ENCODE measurements at places on chromosomes 4 and X. TPM values are rescaled to one million over a fixed set of nuclear protein-coding genes. Genes with fewer than 3 reads are reported as not detected.

DNA sequence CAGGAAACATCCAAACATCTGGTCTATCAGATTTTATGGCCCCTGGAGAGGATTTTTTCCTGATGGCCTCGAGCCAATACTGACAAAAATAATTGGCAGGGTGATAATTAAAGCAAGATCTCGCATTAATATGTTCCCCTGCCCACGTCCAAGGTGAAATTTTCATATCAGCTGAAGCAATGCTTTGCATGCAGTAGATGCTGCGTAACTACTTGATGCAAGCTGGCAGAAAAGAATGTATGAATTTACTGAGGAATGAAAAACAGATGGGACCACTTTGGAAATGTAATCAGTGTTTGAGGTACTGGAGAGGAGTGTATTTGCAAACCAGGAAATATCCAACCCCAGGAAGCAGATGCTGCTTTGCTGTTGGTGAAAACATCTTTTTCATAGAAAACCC lies 36.8 kb upstream of the REST start:
- no peak for DNase-seq
- no peaks in the 10 kb centered on the region for H3K27me3 ChIP-seq
- peak overlapping the region; percentile 89 for H3K27ac ChIP-seq
- H3K4me3 ChIP-seq = no peak overlapping the region
- H3K36me3 ChIP-seq = no peaks in the 10 kb centered on the region
- peaks cover 17% of the 10 kb centered on the region for H3K4me1 ChIP-seq

GRCh38 chr4:79413032-79413885 lies 5.2 kb upstream of the GK2 start:
- no peak overlapping the region for H3K27ac ChIP-seq
- no peak for DNase-seq
- no peaks in the 10 kb centered on the region for H3K4me1 ChIP-seq
- no peak overlapping the region for H3K4me3 ChIP-seq
- no peaks in the 10 kb centered on the region for H3K36me3 ChIP-seq
- no peaks in the 10 kb centered on the region for H3K27me3 ChIP-seq

DNA sequence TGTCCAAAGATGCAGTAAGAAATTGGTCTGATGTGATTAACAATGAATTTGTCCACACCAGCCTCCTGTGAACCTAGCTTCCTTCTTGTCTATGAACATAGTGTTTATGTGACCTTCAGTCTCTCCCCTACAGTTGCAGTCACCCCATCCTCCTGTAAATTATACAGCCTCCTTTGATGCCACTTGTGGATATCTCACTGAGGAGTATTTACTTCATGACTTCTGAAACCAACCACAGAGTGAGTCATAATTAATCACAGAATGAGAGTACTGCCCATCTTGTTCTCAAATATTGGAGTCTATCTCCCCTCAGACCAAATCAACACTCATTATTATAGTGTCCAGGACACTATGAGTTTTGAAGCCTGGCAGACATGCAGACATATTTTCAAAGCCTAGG lies 27.3 kb upstream of the XAGE2 start:
- no peak for DNase-seq
- peaks cover 2% of the 10 kb centered on the region for H3K27me3 ChIP-seq
- H3K4me1 ChIP-seq = no peaks in the 10 kb centered on the region
- no peaks in the 10 kb centered on the region for H3K36me3 ChIP-seq

- H3K27me3 ChIP-seq = peaks cover 21% of the 10 kb centered on the region
- no peaks in the 10 kb centered on the region for H3K36me3 ChIP-seq
Measured at GRCh38 chrX:69496183-69496582, 7.9 kb upstream of the NALF2 start.

- no peaks in the 10 kb centered on the region for H3K27me3 ChIP-seq
- no peak for DNase-seq
- no peak overlapping the region for H3K4me3 ChIP-seq
- H3K4me1 ChIP-seq = peaks cover 13% of the 10 kb centered on the region
- H3K36me3 ChIP-seq = no peaks in the 10 kb centered on the region
Measured at GRCh38 chrX:50871922-50872453, 38.5 kb upstream of the BMP15 start.

DNA sequence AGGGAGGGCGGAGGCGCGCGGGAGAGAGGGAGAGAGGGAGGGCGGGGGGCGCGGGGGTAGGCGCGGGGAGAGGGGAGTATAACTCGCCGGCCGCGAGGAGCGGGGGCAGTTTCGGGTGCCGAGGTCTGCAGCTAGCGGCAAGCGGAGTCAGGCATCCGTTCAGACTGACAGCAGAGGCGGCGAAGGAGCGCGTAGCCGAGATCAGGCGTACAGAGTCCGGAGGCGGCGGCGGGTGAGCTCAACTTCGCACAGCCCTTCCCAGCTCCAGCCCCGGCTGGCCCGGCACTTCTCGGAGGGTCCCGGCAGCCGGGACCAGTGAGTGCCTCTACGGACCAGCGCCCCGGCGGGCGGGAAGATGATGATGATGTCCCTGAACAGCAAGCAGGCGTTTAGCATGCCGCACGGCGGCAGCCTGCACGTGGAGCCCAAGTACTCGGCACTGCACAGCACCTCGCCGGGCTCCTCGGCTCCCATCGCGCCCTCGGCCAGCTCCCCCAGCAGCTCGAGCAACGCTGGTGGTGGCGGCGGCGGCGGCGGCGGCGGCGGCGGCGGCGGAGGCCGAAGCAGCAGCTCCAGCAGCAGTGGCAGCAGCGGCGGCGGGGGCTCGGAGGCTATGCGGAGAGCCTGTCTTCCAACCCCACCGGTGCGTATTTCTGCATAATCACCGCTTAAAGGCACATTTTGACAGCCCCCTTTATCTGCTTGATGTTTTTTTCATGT lies at the start of gene POU4F2:
POU4F2 (plus strand) TSS at position 108 of the 720 bp plus-strand sequence; CDS start at position 356, 248 bp downstream.
- H3K4me1 ChIP-seq = peaks cover 23% of the 10 kb centered on the region
- peak; percentile 44 for DNase-seq
- no peak within 1 kb of the TSS for H3K27ac ChIP-seq
- peak within 1 kb of the TSS; percentile 55 for H3K4me3 ChIP-seq
- peaks cover 99% of the 10 kb centered on the region for H3K27me3 ChIP-seq

DNA sequence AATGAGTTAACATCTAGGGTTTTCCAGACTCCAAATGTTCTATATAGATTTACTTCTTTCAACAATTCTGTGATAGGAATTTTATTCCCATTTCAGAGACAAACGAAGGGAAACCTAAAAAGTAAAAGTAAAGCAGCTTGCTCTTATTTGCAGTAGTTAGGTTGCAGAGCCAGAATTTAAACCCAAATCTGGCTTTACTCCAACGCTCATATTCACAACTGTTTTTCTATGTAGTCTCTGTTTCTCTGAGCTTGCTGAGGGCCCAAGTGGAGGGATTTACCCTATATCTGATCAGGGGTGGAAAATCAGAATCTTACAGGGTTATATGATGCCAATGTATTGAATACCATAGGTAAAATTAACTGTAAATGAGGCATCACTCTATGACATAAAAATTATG lies 599.1 kb upstream of the GRIA3 start:
- H3K36me3 ChIP-seq = no peaks in the 10 kb centered on the region
- no peak for DNase-seq
- no peak overlapping the region for H3K27ac ChIP-seq
- H3K4me1 ChIP-seq = no peaks in the 10 kb centered on the region
- no peak overlapping the region for H3K4me3 ChIP-seq

DNA sequence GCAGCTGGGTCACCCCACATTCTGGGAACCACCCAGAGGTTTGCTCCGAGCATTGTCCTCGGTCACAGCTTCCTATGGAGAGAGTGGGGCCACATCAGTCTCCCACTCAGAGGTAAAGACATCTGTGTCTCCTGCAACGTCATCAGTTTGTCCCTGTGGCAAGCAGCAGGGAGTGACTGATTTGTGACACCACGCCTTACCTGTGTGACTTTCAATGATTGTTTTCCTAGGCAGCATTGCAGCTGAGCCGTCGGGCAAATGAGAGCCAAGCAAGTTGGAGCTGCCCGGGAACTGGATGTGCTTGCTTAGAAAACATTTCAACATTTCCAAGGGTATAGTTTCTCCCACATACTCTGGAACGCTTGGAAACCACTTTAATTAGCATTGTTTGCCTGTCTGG lies 29.7 kb upstream of the HELT start:
- no peak for DNase-seq
- H3K27ac ChIP-seq = no peak overlapping the region
- peaks cover 2% of the 10 kb centered on the region for H3K27me3 ChIP-seq
- no peak overlapping the region for H3K4me3 ChIP-seq
- H3K4me1 ChIP-seq = peaks cover 2% of the 10 kb centered on the region

DNA sequence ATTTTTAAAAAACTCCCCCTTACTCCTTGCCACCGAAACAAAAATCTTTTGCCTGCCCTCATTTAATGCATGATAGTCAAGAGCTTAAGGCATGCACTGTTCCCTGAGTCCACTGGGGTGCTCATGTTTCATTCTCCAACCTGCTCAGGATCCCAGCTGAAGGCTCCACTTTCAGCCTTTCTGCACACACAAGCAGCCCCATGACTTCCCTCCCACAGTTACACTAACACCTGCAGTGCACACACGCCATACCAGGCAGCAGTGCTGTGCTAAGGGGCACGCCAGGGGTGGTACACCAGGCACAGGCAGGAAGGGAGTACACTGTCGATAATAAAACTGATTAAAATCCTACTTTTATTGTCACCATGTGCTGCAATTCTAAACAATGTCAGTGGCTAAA lies 385.2 kb downstream of the BMPR1B start:
- no peak overlapping the region for H3K4me3 ChIP-seq
- H3K4me1 ChIP-seq = peaks cover 6% of the 10 kb centered on the region
- no peak for DNase-seq
- H3K36me3 ChIP-seq = peaks cover 15% of the 10 kb centered on the region
- no peaks in the 10 kb centered on the region for H3K27me3 ChIP-seq

DNA sequence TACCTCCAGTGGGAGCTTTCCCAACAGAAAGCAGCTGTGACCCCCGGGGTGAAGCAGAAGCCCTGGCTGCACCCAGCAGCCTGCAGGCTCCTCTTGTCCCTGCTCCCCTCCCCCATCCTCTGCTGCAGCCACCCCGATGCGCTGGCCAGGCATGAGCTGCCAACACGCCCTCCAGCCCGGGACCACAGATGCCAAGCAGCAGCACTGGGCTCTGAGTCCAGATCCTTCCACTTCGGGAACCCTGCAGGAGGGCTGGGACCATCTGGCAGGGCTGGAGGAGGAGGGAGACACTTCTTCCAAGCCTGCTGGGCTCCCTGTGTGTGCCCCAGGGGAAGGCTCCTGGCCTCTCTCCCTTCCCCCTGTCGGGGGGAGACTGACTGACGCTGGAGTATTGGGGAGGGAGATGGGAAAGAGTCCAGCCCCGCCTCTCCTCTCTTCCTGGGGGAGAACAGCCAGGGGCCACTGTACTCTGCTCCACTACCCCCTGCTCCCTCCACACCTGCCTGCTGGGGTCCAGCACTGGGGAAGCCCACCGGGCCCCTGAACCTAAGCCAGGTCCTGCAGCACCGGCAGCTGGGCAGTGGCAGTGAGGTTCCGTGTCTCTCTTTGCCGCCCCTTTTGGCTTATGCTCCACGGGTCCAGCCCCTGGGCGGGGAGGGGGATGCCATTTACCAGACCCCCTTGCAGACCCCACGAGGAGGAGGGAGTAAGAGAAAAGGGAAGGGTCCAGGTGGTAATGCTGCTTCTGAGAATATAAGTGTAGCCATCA lies 55.7 kb downstream of the PPP2R2C start:
- peaks cover 11% of the 10 kb centered on the region for H3K4me1 ChIP-seq
- no peak overlapping the region for H3K27ac ChIP-seq
- no peak for DNase-seq
- peaks cover 11% of the 10 kb centered on the region for H3K27me3 ChIP-seq
- H3K36me3 ChIP-seq = no peaks in the 10 kb centered on the region

DNA sequence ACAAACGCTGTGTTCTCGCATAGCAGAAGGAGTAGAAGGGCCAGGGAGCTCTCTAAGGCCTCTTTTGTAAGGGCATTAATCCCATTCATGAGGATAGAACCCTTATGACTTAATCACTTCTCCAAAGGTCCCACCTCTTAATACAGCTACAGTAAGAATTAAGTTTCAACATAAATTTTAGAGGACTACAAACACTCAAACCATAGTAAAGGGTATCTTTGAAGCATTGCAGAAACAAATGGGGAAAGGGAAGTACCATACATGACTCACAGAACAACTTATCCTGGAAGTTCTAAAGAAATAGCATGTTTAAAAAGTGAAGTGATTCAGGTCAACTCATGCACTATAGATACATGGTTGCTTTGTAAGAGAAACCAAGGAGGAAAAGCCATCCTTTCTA lies 680.8 kb downstream of the RPA4 start:
- no peak overlapping the region for H3K4me3 ChIP-seq
- no peak for DNase-seq
- no peak overlapping the region for H3K27ac ChIP-seq
- peaks cover 17% of the 10 kb centered on the region for H3K4me1 ChIP-seq
- no peaks in the 10 kb centered on the region for H3K36me3 ChIP-seq

GRCh38 chr4:139562067-139562684 lies 6.2 kb upstream of the SETD7 start:
- H3K4me1 ChIP-seq = peaks cover 27% of the 10 kb centered on the region
- no peak overlapping the region for H3K4me3 ChIP-seq
- DNase-seq = no peak

DNA sequence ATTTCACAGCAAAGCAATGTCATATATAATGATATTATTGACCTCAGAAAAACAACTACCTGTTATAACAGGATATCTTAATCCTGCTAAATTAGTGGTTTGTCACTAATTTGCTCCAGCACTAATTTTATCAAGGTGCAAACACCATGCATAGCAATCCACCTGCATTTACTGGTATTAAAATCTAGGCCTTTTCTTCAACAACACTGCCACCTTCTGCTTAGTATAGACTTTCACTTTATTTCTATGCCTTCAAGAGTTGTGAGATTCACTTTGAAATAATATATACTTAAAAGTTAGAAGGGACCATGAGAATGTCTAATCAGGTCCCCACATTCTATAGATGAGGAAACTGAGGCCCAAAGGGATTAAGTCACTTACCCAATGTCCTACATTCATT lies 82.1 kb upstream of the IQCM start:
- H3K27ac ChIP-seq = no peak overlapping the region
- DNase-seq = no peak
- H3K4me3 ChIP-seq = no peak overlapping the region
- H3K4me1 ChIP-seq = peaks cover 7% of the 10 kb centered on the region

GRCh38 chr4:47598320-47598719 lies 113.2 kb downstream of the ATP10D start:
- H3K4me1 ChIP-seq = peaks cover 26% of the 10 kb centered on the region
- H3K27ac ChIP-seq = peak overlapping the region; percentile 78
- no peaks in the 10 kb centered on the region for H3K27me3 ChIP-seq
- no peak overlapping the region for H3K4me3 ChIP-seq

- no peak overlapping the region for H3K27ac ChIP-seq
- no peak overlapping the region for H3K4me3 ChIP-seq
- H3K36me3 ChIP-seq = no peaks in the 10 kb centered on the region
- H3K4me1 ChIP-seq = no peaks in the 10 kb centered on the region
Measured at GRCh38 chr4:11843340-11843739, 414.6 kb upstream of the HS3ST1 start.

DNA sequence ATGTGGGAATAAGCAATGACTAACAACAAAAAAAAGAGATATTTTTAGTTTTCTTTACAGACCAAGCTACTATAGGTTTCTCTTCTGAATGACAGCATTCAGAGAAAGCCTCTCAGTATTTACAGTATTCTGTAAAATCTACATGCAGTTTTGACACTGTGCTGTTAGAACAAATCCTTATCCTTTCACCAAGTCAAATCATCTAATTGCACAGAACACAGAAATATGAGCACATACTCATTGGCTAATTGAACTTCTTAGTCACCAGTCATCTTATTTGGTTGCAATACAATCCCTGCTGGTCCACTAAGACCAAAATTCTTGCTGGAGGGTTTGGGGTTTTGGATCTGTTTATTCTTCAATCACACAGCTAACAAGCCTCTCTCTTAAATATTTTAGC lies 5.7 kb downstream of the ACOT9 start:
- peaks cover 6% of the 10 kb centered on the region for H3K4me1 ChIP-seq
- no peak overlapping the region for H3K4me3 ChIP-seq
- no peaks in the 10 kb centered on the region for H3K27me3 ChIP-seq
- no peak for DNase-seq
- no peak overlapping the region for H3K27ac ChIP-seq
- H3K36me3 ChIP-seq = peaks cover 5% of the 10 kb centered on the region

The INTS6L gene
- 31.7 TPM for total RNA-seq

The EMCN gene
- 4.3 TPM for total RNA-seq

The COX7B2 gene
- not detected for total RNA-seq

The TSR2 gene
- 26.5 TPM for total RNA-seq

The SLC16A2 gene
- total RNA-seq = 15.0 TPM
